Nephron progenitor cell (in vitro differentiated cells): ENCODE measurements at places on chromosomes 2 and 18.

GRCh38 chr2:11753452-11753885 is 7.0 kb downstream of the LPIN1 start:
- no peak for DNase-seq

- no peak for DNase-seq
These were observed 60.1 kb downstream of the DSC3 start for GRCh38 chr18:30982285-30982992.

DNA sequence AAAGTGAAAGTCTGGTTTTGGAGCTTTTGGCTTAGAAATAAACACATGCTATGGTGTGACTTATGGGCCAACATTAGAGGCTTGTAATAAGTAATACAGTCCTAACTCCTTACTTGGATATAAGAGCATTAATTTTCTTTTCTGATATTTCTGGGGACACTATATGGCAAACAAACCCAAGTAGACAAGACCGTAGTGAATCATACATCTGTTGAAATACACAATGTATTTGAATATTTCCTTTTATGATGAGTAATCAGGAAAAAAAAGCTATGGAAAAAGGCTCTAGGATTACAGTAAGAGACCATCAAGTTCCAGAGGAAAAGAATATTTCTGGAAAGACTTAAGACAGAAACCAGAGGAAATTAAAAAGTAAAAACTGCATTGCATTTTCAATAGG is 146.0 kb upstream of the CYP26B1 start:
- DNase-seq, result no peak

DNA sequence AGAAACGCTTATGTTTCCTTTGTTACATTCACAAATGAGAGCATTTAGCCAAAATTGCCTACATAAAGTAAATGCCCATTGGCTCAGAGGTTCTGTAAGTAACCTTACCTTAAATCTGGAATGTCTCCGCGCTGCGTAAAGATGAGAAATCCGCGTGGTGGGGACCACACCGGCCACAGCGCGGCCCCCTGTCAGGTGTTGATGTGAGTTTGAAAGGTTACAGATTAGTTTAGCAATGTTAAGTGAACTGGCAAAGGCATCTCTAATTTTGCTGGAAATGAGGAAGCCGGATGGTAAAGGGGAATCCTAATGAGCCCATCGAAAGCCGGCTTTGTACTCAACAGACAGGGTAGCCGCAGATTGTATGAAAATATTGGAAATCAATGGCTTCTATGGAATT is 11.8 kb downstream of the SALL3 start:
- no peak for DNase-seq

- DNase-seq, result no peak
These were observed 692 bp upstream of the POMC start for GRCh38 chr2:25169073-25169470.

GRCh38 chr18:12282442-12283039 is 25.5 kb upstream of the TUBB6 start:
- no peak for DNase-seq

- no peak for DNase-seq
These were observed 21.6 kb upstream of the SLC20A1 start for GRCh38 chr2:112623913-112624777.

- no peak for DNase-seq
These were observed 402.5 kb upstream of the FAM98A start for GRCh38 chr2:34001557-34001956.

DNA sequence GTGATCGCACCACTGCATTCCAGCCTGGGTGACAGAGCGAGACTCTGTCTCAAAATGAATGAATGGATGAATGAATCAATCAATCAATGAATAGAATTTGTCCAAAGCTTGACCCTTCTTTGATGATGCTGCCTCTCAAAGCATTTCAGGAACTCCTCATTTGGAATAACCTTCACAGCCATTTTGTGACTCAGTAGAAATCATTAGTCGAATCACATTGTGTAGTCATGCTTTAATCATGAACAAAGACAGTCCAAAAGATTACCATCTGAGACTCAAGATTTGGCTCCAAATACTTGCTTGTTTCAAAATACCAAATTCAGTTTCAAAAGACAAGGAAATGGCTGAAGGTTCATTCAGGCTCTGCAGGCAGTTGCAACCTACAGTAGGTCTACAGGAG is 83.1 kb downstream of the VWA3B start:
- DNase-seq, result no peak

GRCh38 chr18:12599543-12599942 is 58.4 kb downstream of the SPIRE1 start:
- DNase-seq, result no peak

DNA sequence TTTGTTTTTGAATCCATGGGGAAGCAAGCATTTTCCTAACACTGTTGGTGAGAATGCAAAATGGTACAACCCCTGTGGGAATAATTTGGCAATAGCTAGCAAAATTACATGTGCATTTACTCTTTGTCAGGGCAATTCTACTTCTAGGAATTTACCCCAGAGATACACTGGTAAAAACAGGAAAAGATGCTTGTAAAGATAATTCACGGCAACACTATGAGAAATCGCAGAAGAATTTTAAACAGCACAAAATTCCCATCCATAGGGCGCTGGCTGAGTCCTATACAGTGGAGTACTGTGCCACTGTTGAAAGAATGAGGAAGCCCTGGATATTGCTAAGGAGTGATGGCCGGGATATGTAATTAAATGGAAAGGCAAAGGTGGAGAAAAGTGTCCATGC is 75.8 kb downstream of the DGKD start:
- DNase-seq, result no peak

GRCh38 chr18:67354692-67355091 is 161.8 kb downstream of the DSEL start:
- DNase-seq, result no peak

DNA sequence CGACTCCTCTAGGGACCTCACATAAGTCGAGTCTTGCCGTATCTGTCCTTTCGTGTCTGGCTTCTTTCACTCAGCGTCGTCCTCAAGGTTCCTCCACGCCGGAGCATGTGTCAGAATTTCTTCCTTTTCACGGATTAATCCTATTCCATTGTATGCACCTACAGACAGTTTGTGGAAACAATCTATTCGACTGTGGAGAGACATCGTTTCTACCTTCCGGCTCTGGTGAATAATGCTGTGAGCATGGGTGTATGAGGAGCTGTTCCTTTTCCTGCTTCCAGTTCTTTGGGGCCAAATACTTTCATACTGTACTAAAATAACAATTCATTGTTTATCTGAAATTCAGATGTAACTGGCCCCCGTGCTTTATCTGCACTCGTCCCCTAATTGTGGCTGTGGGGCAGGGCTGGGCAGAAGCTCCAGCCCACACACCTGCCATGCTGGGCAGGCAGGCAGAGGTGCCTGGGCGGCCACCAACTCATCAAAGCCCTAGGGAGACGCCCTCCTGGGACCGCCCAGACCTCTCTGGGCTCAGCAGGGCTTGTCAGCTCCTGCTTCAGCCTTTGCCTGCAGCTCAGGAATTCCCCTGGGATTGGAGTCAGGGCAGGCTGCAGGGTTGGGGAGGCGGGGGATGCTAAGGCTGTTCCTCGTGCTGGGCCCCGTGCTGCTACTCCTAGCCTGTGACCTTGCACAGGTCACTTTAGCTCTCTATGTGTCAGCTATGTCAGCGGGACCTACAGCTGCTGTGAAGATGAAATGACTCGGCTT is 14.5 kb downstream of the GPC1 start:
- peak; percentile 50 for DNase-seq

GRCh38 chr2:126788652-126789051 is 110.0 kb upstream of the TEX51 start:
- DNase-seq, result no peak

- no peak for DNase-seq
These were observed 367.4 kb upstream of the MYT1L start for GRCh38 chr2:2698182-2699120.

DNA sequence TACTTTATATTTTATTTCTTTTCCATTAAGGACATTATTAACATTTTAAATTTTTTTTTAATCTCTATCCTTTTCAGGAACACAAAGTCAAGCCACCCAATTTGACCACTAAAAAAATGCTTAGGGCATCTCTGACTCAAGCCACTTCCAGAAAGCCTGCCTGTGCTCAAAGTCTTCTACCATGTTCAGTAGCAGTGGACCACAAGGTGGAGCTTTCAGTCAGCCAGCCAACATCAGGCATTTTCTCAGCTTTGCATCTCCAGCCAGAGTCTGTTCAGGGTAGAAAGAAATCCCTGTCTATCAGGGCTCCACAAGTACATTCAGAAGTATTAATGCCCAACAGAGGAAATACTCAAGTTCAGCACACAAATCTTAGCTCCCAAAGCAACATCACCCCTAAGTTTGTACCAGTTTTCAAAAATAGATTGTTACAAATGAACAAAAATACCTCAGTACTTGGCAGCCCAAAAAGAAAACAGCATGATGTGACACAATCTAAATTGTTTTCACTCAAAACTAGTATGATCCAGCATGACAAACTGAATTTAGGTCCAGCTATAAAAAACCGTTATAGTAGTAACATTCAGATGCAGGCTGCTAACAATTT is 37.6 kb downstream of the C18orf63 start:
- DNase-seq, result peak; percentile 54

- no peak for DNase-seq
These were observed 94.2 kb upstream of the SLC39A10 start for GRCh38 chr2:195562570-195563566.

DNA sequence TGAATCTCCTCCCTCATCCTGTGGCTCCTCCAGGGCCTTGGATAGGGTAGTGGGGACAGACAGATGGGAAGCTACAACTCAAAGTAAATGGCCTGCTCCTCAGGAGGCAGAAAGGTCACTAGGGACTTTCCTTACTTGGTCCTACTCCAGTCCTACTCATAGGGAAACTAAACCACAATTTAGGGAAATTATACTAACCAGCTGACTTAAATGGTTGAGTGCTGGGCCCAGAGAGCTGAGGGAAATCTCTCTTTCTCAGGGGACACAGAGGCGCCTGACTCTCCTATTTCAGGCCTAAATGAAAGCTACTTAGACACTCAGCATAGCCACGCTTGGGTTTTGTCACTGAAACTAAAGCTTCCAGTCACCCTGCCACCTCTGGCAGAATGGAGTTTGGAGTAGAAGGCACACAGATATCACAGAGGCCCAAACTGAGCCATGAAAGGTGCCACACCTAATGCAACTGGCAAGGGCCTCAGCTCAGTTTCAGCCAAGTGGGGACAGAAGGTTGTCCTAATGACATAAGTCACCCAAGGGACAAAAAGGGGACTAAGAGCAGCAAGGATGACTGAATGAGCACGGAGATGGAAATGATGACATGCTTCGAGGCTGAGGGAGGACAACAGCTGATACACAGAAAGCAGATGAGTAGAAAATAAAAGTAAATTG is 24.0 kb downstream of the CERKL start:
- no peak for DNase-seq

GRCh38 chr2:85647823-85648526 is 20.0 kb downstream of the SFTPB start:
- DNase-seq, result no peak
